Stimulated activated CD4-positive, alpha-beta T cell treated with anti-CD3 and anti-CD28 coated beads, TNF-alpha, amount 100 ng/mL, for 4 hours (primary cell): ENCODE measurements at places on chromosomes 5 and 9.

DNA sequence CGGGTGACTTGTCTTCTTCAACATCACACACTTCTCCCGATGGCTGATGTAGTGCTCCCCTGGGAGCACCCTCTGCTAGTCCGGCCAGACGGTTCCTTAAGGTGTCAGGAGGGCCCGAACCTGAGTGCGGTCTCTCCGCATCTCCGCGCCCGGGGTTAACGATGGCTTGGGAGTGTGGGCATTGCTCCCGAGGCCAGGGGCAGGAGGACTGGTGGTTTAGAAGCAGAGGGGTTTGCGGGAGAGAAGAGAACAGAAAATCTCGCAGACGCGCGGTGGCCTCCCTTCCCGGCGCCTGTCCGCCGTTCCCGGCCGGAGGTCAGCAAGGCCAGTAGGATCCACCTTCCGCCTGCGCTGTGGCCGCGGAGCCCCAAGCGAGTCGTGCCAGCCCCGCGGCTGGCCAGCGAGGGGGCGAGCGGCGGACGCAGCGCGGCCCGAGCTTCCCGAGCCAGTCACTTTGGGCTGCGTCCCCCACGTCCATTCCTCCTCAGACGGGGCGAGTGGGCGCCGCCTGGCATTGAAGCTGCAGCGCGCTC, 700 bp downstream of the CDO1 start:
- no peak for DNase-seq

GRCh38 chr5:161093100-161093499, 241.1 kb upstream of the ATP10B start:
- no peak for DNase-seq

DNA sequence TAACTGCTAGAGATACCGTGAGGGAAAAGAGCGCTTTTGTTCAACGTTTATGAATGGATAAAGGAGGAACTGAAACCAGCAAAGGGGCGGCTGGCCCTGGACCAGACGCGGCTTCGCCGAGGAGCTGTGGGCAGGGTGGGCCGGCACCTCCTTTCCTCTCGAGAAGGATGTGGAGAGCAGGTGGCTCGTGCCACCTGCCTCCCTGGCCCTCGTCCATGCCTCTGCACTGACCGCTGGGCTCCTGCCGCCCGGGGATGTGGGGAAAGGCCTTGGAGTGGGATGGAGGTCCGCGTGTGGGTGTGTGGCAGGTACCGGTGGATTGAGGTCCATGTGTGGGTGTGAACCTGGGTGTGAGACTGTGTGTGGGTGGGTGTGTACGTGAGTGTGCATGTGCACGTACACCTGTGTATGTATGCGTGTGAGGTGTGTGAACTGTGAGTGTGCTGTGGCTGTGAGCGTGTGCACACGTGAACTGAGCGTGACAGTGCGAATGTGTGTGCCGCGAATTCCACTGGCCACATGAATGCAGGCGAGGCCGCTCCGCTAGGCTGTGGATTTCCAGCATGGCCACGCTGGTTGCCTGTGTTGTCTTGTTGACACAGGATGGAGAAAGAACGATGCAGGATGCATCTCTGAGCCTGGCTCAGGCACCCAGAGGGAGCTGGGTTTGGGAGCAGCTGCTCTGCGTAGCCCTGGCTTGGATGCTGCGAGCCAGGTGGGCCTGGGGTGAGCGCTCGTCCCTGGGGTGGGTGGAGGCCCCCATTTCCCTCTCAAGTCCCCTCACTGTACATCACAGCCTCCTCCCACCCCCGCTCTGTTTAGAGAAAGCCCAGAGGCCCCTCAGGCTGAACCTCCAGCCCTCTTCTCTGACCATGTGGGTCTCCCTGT, 4.4 kb upstream of the CEP72 start:
- DNase-seq = no peak

DNA sequence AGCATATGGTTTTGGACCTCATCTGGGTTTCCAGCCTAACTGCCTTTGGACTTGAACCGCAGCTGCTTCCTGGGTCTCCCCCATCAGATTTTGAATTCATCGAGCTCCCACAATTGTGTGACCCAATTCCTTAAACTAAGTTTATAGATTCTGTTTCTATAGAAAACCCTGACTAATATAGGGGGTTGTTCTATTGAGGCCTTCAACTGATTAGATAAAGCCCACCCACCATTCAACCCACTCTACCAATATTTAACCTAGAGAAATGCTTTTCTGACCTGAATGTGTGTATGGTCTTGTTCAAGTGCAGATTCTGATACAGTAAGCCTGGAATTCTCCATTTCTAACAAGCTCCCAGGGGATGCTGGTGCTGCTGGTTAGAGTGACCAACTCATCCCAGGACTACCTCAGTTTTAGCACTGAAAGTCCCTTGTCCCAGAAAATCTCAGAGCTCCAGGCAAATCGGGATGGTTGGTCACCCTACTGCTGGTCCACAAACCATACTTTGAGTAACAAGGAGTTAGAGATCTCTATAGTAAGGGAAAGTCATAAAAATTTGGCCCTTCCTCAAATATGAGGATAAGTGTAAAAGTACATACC, 31.7 kb upstream of the GNE start:
- DNase-seq = no peak

DNA sequence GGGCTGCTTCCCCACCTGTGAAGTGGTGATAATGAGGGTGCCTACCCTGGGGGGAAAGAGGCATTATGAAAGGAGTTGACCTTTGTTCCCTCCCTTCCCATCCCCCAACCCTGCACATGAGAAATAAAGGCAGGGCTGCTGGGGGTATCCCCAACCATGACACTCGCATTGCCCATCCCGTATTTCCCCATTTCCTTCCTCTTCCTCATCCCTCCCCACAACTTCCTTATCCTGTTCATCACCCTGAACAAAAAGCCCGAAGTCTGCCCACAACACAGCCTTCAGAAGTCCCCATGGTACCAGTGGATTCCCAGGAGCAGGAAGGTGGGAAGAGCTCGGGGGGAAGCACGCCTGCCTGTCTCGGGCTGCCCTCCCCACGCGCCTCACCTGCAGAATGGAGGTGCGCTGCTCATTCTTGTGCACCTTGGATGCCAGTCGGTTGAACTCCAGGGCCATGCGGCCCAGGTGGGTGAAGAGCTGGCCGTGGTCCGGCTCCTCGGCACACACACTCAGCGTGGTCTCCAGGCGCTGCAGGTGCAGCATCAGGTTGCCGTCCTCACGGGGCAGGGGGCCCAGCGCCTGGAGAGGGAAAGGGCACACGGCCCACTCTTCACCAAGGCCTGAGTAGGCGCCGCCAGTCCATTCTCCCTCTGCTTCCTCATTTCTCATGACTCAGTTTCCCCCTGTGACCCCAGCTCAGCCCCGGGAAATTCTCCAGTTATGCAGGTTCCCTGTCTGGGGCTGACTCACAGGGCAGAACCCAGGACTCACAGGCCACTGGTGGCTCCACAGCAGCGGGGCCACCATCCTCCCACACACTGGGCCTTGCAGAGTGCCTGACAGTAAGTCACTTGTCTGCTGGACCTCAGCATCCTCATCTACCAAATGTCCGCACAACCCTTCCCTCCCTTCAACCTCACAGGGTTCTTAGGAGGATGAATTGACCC, 24.2 kb downstream of the TNIP1 start:
- DNase-seq = no peak

DNA sequence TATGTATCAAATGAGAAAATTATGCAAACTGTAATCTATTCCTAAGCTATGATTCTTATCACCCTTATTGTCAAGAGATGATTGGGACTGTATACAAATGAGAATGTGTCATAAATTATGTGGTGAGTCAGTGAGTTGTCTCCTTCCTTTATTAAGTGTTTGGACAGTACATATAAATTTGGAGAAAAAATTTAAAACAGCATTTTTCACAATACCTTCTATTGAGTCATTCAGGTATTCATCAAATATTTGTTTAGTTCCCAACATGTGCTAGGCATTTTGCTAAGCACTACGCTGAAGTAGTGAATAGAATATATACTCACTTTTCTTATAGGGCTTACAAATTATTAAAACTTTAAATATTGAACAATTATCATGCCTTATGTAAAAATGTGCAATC, 36.3 kb upstream of the PTPRD start:
- DNase-seq = no peak

- DNase-seq = no peak
Measured at GRCh38 chr5:176776916-176777315, 33.4 kb upstream of the UNC5A start.

DNA sequence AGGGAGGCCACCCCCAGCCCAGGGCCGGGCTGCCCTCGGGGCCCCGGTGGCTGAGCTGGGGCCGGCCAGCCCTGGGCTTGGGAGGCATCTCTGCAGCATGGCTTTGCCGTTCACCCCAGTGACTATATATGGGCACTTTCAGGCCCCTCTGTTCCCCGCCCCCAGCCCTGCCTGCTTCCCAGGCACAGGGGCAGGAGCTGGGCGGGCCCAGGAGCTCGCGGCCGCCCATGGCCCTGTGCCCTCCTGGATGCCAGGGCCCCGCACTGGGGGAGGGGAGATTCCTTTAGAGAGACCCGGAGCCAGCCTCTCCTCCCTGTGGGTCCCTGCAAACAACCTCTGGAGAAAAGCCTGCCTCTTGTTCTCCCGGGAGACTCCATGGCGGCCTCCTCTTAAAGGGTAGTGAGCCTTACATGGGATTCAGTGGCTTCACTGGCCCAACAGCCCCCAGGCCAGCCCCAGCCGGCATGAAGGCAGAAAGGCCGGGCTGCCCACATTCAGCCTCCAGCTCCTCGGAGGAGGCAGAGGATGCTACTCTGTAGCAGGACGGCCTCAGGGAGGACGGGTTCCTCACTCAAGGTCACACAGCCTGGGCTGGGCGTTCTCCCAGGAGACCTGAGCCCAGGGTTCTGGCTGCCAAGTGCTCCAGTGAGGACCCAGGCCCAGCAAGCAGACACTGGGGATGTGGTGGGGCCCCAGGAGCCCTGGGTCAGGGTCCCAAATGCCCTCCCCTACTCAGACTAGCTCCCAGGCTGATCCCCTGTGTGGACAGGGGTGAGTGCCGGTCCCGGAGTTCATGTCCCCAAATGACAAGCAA, 4.1 kb downstream of the NACC2 start:
- DNase-seq = no peak
